ENCODE measurements at places on chromosomes 13 and 19.
A peak's percentile ranks its signal among the peaks of the same experiment; 100 is the strongest.

DNA sequence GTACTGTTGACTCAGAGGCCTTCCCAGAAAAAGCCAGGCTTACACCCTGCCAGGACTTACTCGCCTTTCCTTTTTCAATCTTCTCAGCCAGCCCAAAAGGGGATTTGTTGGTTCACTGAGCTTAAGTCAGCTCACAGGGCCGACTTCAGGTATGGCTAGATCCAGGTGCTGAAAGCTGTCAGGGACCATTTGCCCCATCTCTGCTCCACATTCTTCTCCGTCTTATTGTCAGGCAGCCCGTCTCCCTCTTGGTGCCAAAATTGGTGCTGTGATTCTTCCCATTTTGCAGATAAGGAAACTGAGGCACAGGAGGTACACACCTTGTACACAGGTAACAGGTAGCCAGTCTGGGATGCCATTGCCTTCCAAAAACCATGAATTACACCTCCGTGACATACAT is 2.4 kb downstream of the C19orf38 start:
- no peak for DNase-seq

GRCh38 chr13:51958217-51958547 is 53.1 kb downstream of the ATP7B start:
- DNase-seq: no peak

- DNase-seq: no peak
These were observed 102.2 kb upstream of the IPO5 start for GRCh38 chr13:97851269-97851668.

GRCh38 chr13:73934215-73934641 is 200.0 kb downstream of the KLF12 start:
- DNase-seq: no peak

GRCh38 chr13:50370303-50370950 is 355.2 kb downstream of the KCNRG start:
- no peak for DNase-seq

GRCh38 chr13:48333976-48334375 is 30.4 kb downstream of the RB1 start:
- no peak for DNase-seq

DNA sequence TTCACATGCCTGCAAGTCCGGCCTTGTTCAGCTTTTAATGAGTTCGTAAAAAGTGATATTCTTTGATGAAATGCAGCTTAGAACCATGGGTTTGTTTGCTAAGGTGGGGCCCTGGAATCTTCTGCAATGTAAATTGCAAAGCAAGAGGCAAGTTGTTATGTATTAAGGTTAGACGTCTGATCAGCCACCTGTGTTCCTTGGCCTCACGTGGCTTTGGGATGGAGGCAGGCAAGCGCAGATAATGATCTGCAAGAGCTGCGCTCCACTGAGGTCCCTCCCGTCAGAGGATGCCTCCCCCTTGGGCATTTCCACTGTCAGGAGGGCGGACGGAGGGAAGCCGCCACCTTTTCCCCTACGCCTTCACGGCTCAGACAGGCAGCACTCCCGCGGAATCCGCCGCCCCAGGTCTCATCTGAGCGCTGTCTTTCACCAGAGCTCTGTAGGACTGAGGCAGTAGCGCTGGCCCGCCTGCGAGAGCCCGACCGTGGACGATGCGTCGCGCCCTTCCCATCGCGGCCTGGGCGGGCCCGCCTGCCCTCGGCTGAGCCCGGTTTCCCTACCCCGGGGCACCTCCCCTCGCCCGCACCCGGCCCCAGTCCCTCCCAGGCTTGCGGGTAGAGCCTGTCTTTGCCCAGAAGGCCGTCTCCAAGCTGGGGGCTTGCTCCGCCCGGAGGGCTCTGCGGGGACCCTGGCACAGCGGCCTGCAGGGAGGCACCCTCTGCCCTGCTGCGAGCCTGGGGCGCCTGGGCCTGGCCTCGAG is 110.9 kb downstream of the CRYL1 start:
- DNase-seq: no peak

- DNase-seq: no peak
These were observed 61.2 kb downstream of the CDADC1 start for GRCh38 chr13:49308921-49309408.

- no peak for DNase-seq
These were observed 20.1 kb upstream of the TIMM44 start for GRCh38 chr19:7963566-7963965.

GRCh38 chr19:16154557-16154956 is 11.1 kb downstream of the HSH2D start:
- no peak for DNase-seq

GRCh38 chr13:77536358-77536757 is 852 bp downstream of the SCEL start:
- no peak for DNase-seq

GRCh38 chr13:93955904-93956303 is 523.6 kb downstream of the DCT start:
- DNase-seq: no peak

GRCh38 chr13:62643799-62644524 is 1228.3 kb upstream of the PCDH20 start:
- no peak for DNase-seq

- peak; percentile 45 for DNase-seq
These were observed 6.0 kb downstream of the TMIGD2 start for GRCh38 chr19:4295972-4296771.

DNA sequence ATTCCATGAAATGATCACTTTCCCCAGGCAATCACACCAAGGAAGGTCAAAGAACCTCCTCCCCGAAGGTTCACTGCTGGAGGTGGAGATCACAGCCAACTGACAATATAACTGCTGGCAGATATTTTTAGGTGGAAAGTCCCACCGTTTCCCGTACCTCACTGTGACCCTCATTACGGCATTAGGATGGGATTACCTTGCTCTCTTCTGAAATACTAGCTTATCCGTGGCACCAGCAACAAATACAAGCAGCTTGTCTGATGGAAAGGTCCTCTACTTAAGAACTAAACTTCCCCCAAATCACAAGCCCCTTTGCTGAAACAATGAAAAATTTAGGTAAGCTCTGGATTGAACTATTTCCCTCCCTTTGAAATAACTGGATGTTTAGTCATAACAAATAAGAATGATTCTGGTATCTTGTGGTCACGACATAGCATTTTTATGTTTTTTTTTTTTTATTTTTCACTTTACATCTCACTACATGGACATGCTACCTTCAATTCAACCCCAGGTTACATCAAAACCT is 178.9 kb downstream of the COL4A1 start:
- DNase-seq: no peak

- DNase-seq: no peak
These were observed 43.8 kb downstream of the ZNF93 start for GRCh38 chr19:19944583-19944880.

All from NCI-H1417 treated with DMSO at 0.1 percent for 48 hours (cell line).